ENCODE measurements at places on chromosomes 3 and 15. TPM values are rescaled to one million over a fixed set of nuclear protein-coding genes. Genes with fewer than 3 reads are reported as not detected.

- no peak for DNase-seq
Measured at GRCh38 chr3:78048698-78049097, 1008.8 kb downstream of the ROBO2 start.

DNA sequence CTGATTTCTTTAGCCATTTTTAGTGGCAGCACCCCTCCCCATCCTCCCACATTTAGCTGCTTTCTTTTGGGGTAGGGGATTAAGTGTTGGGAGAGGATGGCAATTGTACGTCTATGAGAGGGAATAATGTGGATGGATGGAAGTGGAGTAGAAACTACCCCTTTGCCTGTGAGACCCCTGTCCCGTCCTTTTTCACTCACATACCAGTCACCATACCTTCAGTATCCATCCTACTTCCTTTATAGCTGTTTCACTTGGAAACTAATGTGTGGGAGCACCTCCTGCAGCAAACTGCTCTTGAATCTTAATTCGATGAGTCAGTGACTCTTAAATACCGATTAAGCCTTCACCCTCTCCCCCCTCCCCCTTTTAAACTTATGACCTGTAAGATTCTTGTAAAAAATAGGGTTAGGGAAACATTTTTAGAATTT is 730 bp downstream of the SPRED1 start:
- no peak for DNase-seq

DNA sequence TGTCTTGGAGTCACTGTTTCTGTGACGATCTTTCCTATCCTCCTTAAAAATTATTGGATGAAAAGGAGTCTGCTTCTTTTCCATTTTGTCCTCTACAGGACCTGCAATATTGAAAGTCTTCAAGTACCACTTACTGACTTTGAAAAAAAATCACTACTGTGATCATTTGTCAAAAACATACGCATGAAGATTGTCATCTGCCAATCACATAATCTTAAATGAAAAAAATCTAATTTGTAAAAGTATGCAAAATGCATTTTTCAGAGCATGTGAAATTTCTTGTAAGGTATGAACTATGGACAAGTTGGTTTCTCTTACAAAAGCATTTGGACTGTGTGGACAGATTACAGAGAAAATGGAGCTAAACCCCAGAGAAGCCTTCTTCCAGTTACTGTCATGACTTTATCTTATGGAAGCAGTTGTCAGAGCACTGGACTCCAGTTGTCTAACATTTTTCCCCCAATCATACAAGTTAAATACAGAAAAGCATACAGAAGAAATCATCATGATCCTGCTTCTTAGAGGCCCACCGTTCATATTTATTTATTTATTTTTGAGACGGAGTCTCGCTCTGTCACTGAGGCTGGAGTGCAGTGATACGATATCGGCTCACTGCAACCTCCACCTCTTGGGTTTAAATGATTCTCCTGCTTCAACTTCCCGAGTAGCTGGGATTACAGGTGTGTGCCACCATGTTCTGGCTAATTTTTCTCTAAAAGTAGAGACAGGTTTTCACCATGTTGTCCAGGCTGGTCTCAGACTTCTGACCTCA is 3.4 kb upstream of the PXK start:
- no peak for DNase-seq

DNA sequence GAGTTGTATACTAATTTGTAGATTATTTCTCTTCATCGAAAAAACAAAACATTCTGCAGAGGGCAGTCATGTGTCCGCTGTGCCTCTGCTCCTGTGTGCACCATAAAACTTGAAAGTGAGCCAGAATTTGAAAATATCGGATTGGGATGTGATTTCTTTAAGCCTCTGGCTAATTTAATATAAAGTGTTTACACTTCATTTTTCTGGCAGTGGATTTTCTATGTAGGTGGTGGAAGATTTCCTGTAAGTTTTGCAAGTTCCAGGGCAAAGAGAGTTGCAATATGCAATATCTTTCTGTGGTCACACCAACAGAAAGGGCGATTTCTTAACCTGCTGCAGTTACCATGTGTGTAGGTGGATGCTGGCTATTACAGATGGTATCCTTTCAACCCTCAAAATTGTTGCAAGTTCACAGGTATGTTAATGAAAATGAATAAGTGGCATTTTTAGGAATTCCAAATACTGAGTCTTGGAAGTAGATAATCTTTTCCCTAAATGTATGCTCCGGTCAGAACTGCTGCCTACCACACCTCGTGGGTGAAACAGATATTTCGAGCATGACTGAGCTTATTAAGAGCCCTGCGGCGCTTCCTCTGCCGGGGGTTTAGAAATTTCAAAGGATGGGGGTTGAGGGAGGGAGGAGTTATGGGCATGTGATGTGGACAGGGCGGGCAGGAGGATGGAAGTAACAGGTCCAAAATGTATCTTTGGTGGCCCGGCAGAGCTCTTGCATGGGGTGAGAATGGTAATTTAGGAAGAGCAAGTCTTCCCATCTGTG is 134.0 kb downstream of the PGPEP1L start:
- DNase-seq: no peak

Gene CCR8
- not detected for total RNA-seq

- DNase-seq: no peak
Measured at GRCh38 chr3:45606991-45607712, 12.6 kb downstream of the LIMD1 start.

GRCh38 chr3:145183261-145183660 is 977.7 kb downstream of the PLOD2 start:
- DNase-seq: no peak

DNA sequence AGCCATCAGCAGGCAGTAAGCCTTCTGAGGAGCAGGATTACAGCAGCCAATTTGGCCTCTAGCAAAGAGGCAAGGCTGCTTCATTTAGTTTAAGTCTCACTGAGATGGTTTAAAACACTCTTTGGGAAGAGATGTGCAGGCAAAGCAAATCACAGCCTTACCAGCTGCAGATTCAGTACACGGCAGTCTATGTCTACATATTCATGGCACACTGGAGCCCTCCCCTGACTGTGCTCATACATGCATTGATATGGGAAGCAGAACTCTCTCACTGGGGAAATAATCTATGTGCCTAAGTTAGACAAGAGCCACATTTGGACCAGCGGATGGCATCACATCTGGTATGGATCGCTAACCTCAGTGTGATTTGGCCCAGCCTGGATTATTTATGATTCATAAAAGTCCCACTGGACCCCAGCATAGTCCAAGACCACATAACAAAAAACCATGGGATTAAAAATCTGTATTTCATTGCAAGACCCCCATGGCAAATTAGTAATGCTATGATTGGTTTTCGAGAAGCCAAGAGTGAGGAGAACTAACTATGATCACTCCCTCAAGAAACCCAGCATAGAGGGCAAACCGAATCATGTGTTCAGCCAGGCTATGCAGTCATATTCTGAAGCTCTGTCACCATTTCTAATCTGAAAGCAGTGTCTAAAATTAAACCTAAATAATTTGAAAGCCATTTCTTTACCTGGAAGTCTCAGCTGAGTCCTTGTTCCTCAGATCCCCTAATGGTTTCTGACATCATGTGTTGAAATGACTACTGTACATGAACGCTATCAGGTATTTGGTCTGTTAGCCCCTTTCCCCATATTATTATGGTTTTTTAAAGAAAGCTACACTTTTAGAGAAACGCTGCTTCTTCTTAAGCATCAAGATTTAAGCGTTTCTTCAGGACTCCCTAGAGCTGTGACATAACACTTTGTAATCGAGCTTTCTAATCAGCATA is 1.2 kb downstream of the PRICKLE2 start:
- DNase-seq: no peak

- no peak for DNase-seq
Measured at GRCh38 chr3:54514416-54514815, 392.1 kb downstream of the CACNA2D3 start.

Gene CPNE4
- total RNA-seq: not detected

DNA sequence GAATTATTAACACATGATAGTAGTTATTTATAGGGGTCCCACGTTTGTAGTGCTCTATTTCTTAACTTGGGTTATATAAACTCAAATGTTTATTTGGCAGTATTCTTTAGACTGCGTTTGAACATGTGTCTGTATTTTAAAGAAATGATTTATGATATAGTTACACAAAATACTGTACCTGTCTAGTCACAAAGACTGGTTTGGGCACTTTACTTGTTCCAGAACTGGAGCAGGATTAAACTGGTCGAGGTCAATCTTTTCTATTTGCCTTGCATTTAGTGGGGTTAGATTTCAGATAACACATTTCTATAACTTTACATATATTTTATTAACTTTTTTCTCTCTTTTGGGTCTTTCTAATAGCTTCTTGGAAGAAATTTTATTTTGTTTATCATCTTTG is 39.5 kb downstream of the HACD3 start:
- DNase-seq: no peak

- no peak for DNase-seq
Measured at GRCh38 chr15:50075319-50075718, 43.7 kb downstream of the ATP8B4 start.

DNA sequence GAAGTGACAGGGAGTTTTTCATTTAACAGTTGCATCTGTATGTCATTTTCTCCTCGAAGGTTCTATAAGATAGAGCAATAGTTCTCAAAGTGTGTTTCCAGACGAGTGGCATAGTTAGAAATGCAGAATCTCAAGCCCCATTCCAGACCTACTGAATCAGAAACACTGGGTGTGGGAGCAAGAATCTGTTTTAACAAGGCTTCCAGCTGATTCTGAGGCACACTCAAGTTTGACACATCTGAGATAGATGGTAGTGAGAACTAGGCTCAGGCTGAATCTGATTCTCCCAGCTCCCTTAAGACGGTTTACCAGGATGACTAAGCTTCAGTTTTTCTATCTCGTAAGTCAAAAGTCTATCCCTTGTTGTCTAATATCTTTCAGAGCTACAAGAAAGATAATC is 159.8 kb upstream of the NUDT16 start:
- DNase-seq: no peak

- DNase-seq: no peak
Measured at GRCh38 chr3:47421741-47422649, 41.2 kb downstream of the PTPN23 start.

GRCh38 chr15:50971542-50971941 is 63.1 kb downstream of the AP4E1 start:
- no peak for DNase-seq

Gene SPSB4
- total RNA-seq: not detected

DNA sequence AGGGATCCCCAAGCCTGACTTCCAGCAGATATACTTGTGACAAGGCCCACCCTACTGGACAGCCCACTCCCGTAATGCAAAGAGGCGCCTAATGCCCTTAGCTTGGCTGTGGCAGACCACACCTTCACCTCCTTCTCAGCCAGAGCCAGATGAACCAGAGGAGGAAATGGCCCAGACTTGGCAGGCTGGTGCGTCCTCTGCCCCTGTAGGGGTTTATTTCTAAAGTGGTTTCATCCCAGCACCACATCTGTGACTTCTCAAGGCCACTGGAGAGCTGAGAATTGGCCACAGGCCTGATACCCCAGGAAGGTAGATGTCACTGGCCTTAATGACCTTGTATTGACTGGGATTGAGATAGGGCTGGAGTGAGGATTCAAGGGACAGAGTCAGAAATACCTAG is 29.5 kb downstream of the BOC start:
- no peak for DNase-seq

Gene ZNF501
- 3.2 TPM for total RNA-seq

- no peak for DNase-seq
Measured at GRCh38 chr3:7920211-7920610, 581.4 kb upstream of the LMCD1 start.

DNA sequence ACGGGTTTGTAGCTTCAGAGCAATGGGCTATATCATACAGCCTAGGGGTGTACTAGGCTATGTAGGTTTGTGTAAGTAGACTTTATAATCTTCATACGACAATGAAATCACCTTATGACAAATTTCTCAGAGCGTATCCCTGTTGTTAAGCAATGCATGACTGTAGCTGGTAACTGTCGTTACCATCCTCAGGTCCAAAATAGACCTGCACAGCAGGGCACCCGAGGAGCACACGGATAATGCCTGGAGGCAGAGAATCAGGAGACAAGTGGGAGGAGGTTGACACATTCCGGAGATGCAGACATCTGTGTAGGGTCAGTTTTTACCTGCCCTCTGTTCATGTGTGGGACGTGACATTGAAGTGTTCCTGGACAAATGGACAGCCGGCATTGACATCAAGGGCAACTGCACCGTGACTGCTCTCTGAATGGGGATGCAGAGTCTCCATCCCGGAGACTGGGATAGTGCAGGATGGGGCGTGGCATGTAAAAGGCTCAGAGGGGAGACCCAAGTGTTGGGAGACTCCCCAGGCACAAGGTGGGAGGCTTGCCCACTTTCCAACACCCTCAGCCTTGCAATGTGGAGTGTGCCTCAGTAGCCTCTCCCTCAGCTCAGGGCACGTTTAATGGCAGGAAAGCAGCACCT is 45.9 kb upstream of the PGPEP1L start:
- no peak for DNase-seq

Gene GUCA1C
- total RNA-seq: not detected

Gene DPPA4
- total RNA-seq: not detected

DNA sequence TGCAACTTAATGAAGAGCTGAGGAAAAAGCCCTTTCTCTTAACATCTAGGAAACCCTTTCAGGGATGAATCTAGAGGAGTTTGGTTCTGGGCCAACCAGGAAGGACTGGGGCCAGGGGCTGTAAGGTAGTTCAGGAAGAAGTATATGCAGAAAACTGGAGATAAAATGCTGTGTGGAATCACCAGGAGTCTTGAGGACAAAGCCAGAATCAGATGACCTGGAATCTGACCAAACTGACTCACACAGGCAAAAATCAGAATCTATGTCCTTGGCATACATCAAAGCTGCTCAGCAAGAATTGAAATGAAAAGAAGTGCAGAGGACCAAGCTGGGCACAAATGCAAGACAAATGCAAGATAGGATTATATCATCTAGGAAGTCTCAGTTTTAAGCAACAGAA is 59.4 kb upstream of the ATP2C1 start:
- no peak for DNase-seq

Measured in Caco-2 (cell line).